HL-60 (cell line): ENCODE measurements at places on chromosomes 13 and 19.

GRCh38 chr19:51142119-51142518 is at the start of gene SIGLEC7:
TSS of gene SIGLEC7 (plus strand) at chr19:51142301. CDS start at chr19:51142370, 69 bp downstream.
- peak; percentile 55 for DNase-seq

DNA sequence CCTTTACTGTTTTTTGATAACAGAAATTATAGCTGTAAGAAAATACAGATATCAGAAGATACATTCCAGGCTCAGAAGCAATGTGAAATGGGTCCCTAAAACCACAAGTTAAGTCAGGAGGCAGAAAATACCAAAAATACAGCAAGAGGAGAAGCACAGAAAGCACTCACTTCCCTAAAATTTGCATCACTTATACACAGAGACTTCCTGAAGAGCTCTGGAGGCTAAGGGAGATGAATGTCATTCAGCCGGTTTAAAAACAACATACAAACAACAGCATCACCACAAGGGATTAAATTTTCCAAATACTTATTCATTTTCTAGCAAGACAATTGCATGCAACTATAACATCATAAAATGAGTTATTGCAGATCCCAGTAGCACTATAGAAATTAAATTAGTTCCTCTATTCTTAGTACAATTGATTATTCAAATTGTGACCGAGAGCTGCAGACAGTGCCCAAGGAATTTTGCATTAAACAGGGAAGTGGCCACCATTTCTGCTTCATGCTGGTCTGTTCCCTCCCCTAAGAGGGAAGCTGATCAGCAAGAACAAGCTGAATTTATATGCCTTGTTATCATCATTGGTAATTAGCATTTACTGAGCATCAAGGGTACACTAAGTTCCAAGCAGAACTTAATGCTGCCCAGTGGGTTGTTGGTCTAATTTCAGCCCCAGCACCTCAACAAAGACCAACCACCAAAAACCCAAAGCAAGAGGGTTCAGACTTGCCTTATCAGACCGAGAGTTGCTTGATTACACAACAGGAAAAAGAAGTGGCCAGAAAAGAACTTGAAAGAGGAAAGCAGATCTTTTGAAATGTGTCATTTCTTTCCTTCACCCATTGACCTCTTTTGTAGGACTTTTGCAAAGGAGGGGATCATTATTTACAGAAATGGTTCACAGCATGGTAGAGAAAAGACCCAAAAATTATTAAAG is 140.7 kb downstream of the KCTD12 start:
- peak; percentile 82 for DNase-seq

DNA sequence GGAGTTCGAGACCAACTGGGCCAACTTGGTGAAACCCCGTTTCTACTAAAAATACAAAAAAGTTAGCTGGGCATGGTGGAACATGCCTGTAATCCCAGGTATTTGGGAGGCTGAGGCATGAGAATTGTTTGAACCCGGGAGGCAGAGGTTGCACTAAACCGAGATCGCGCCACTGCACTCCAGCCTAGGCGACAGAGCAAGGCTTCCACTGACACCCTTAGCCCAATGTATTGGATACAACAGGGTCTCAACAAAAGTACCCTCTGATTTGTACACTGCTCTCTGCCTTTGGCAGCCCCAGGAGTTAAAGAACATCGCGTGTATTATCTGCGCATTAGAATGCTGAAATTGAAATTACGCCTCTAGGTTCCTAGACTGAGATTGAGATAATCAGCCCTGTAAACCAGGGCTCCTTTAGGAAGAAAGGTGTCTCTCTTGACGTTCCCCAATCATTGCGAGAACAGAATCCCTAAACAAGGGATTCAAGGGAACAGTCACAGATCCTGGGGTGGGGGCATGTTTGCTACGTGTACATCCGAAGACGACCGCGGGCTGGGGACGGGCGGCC is 21.9 kb downstream of the IPO5 start:
- DNase-seq, result no peak

DNA sequence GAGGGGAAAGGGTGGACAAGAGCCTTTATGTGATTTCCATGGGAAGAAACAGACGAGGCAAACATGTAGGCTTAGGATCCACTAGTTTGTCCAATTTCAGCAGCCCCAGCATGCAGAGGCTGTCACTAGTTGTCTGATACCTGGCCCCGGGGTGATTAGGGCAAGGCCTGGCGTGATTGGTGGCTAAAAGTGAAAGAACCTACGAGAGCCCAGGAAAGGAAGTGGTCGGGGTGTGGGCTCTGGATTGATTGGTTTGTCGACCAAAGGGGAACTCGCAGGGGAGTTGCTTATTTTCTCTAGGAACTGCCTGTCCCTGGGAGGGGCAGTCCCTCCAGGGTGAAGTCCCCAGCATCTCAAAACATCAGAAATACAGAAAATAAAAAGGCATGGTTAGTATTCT is 64.2 kb upstream of the UQCRFS1 start:
- no peak for DNase-seq

DNA sequence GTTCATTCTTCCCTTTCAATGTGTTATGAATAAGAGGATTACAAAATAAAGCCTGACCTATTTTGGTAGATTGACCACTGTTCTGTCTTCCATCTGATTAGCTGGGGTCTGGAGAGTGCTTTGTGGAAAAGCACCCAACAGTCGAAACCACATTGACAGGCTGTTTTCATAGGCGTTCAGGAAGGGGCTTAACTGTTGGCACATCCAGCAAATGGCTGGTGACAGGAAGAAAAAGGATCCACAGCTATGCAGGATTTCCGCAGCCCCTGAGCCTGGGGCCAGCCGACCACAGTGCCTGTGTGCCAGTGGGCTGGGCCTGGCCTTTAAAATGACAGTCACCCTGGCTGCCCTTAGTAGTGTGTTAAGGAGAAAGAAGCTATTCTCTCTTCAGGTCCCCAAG is 113.3 kb downstream of the SIPA1L3 start:
- DNase-seq, result peak; percentile 63

DNA sequence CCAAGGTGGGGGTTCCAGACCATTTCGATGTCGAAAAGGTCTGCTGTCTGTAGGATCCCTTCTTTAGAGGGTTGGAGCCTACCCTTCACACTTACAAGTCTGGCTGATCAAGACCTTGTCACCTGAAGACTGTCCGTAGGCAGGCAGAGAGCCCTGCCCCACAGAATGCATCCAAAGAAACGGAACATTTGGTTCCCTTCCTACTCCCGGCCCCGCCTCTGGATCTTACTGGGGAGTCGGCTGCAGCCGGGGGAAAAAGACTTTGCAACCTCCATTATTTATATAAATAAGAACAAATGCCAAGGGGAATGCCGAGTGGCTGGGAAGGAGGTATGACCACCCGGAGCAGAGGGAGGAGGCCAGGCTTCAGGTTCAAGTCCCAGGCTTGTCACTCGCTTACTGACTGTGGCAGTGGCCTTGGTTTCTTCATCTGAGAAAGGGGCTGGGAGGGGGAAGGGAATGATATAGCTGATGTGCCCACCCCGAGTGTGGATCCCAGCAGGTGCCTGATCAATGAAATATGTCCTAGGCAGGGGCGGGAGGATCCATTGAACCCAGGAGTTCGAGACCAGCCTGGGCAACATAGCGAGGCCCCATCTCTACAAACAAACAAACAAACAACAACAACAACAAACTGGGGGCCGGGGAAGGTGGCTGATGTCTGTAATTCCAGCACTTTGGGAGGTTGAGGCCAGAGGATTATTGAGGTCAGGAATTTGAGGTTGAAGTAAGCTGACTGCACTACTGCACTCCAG is 48.7 kb downstream of the RFX2 start:
- DNase-seq, result no peak

DNA sequence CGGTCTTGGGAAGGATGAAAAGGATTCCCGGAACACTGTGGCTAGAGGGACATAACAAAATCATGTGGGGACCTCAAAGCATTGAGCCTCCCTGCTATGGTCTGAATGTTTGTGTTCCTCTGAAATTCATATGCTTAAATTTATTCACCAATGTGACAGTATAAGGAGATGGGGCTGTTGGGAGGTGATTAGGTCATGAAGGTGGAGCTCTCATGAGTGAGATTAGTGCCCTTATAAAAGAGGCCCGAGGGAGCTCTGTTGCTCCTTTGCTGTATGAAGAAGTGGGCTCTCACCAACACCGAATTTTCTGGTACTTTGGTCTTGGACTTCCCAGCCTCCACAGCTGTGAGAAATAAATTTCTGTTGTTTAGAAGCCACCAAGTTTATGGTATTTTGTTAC is 26.1 kb upstream of the DGKH start:
- no peak for DNase-seq

DNA sequence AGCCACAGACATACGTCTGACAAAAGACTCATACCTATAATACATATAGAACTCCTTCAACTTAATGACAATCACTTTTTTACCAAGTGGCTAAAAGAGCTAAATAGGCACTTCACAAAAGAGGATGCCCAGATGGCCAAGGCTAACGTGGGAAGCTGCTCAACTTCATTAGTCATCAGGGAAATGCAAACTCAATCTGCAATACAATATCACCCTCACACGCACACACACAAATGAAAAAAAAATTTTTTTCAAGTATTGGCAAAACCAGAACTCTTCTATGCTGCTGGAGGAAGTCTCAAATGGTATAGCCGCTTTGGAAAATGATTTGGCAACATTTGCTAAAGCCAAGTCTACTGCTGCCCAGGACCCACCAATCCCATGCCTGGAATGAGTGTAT is 14.6 kb upstream of the DNMT1 start:
- no peak for DNase-seq

DNA sequence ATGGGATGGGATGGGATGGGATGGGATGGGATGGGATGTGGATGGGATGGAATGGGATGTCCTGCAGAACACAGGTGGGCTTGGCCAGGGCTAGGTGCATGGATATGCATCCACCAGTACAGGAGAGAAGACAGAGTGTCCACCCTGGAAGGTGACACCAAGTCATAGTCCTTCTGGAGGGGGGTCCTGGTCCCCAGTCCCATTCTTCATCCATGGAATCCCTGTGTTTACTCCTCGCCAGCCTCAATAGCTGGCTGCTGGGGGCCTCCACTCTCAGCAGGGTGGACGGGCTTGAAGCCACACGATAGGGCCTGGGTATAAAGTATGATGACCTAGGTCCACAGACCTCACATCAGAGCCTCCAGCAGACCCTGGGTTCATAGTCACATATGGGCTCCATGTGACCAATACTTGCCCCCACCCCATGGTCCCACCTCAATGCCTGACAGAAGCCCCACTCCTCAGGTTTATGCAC is 40.1 kb downstream of the RFX2 start:
- no peak for DNase-seq

GRCh38 chr19:36032251-36033104 is at the start of gene CLIP3:
TSS of gene CLIP3 (minus strand) at chr19:36032873. CDS start at chr19:36032357, 516 bp downstream.
- no peak for DNase-seq

DNA sequence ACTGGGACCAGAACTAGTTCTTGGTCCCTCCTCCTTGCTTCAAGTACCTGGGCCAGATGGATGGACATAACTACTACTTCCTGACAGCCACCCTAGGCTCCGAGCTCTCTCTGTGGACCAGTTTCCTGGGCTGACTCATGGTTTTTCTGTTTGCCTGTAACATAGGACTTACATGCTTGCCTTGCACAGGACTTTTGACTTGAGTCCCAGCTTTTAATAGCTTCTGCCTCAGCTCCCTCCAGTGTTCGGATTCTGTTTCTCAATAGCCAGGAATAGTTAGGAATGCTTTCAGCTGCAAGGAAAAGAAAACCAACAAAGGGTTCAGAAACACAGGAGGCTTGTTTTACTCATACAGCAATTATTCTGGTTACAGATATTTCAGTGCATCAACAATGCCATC is 405.9 kb downstream of the ZNF536 start:
- DNase-seq, result no peak

- DNase-seq, result no peak
Measured at GRCh38 chr13:58376349-58376748, 744.8 kb downstream of the PCDH17 start.
